CD8-positive, alpha-beta memory T cell (primary cell): ENCODE measurements at places on chromosomes 11 and 22.

DNA sequence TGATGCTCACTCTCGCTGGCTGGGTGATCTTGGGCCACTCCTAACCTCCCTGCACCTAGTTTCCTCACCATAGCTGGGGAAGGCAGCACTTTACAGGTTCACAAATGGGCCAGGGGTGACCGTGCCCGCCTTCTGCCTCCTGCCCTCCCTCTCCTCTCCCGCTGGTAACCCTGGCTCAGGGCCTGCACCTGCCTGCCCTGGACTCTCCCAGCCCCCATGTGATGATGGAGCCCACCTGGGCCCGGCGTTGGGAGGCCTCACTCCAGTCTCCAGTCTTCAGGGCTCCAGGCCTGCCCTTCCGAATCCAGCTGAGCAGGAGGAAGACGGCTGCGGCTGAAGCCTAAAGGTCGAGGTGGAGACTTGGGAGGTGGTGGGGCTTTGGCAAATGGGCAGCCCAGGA is 152.9 kb downstream of the CACNA1I start:
- DNase-seq: no peak

GRCh38 chr11:5043380-5043779 is 2.9 kb upstream of the OR52J3 start:
- no peak for DNase-seq

- no peak for DNase-seq
Observed at GRCh38 chr11:27976262-27976661, 131.7 kb downstream of the KIF18A start.

- DNase-seq: no peak
Observed at GRCh38 chr11:94588366-94588942, 21.3 kb downstream of the PIWIL4 start.

DNA sequence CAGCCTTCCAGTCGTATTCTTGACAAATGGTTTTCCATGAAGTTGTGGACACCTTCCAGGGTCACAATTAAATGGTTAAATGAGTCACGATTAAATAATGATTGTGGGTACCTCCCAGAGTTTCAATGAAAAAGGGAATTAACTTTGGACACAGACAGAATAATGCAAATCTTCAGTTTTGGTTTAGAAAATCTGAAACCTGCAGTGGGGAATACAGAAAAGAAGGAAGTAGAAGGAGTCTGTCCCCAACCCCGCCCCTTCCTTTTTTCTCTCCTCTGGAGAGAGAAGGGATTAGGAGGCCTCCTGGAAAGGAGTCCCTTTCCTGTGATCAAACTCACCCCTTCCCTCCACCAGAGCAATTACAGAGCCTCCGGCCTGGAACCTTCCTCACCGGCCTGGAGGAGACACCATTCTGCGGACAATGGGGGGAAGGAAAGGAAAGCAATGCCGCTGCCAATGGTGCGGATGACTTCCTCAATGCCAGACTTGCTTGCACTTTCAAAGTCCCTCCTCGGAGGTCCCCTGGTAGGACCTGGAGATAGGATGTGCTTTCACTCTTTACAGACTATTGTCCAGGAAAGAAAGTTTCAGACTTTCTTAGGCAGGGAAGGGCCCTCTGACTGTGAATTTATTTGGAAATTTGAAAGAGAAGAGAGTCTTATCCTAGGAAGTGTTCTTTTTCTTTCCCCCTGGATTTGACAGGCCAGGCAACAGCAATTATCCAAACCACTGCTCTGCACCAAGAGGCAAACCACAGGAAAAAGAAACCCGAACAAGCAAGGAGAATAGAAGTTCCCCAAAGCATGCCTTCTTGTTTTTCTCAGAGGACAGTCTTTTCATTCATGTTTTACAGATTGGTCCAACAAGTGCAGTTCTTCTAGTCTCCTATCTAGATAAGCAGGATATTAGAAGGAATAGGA is 86.8 kb downstream of the PTPRJ start:
- no peak for DNase-seq

- peak; percentile 67 for DNase-seq
Observed at GRCh38 chr11:118227865-118228785, 3.3 kb upstream of the JAML start.

GRCh38 chr11:128282053-128282452 is 305.3 kb downstream of the ETS1 start:
- no peak for DNase-seq

DNA sequence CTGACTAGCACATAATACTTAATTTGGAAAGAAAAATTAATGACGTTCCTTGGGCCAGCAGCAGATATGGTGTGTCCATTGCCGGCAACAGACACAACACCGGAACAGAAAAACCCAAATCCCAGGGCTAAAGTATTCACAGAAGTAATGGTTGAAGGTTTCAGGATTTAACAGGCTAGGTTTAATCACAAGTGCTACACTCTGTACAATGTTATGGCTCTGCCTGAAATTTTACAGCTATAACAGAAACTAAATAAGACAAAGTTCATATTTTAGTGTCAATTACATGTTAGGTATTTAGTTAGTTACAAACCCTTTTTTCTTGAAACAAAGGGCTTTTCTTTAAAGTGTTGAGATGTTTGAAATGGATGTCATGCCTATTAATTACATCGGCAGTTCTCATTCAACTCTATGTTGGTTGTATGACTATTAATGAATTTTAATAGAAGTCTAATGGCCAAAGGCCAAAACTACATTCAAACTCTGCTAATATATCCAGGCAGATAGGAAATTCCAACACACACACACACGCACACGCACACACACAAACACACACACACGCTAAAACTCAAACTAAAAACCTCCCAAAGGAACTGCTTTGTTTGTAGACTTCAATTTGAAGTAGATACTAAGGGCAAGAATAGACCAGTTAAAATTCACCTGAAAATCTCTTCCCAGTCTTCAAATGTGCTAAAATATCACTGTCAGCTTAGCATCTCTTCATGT is 27.8 kb upstream of the CLNS1A start:
- no peak for DNase-seq

DNA sequence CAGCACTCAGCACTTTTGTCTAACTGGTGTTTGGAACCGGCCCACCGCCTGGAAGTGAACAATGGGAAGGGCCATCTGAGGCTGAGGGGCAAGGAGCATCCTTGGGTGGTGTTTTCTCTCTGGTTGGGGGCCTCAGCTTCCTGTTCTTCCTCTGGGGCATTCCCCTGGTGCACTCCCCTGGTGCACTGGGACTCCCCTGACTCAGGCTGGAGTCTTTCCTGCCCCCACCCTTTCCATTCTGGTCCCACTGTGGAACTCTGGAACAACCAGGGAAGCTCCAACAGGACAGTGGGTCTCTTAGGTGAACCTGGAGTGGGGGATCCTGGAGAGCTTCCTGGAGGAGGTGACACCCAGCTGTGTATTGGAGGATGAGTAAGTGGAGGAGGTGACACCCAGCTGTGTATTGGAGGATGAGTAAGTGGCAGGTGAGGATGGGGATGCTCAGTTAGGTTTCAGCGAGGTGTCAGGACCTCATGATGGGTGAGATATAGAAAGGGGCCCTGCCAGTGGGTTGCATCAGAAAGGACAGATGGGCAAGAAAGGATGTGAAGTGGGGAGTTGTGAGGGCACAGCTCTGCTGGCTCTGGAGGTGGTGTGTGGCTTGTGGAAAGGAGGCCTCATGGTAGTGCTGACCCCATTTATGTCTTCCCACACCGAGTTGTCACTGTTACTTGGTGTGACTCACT is 132.1 kb downstream of the OSBP2 start:
- no peak for DNase-seq

GRCh38 chr22:48238284-48238915 is 1476.0 kb downstream of the TBC1D22A start:
- DNase-seq: no peak

DNA sequence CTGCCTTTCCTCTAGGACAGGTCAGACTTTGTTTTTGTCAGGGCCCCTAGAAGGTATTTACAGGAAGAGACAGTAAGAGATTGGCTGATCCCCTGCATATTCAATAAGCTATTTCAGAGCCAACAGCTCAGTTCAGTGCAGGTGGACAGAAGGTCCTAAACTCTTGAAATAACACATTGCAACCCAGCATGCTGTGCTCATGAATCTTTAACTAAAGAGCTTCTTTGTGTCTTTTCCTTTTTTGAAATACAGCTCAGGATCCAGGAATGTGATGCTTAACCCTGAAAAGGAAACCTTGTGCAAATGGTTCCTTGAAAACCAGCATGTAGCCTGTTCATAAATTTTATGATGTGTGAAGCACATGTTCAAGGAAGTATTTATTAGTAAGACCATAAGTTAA is 43.9 kb downstream of the BBOX1 start:
- DNase-seq: no peak

GRCh38 chr11:70358753-70359152 is 39.6 kb upstream of the CTTN start:
- no peak for DNase-seq

- no peak for DNase-seq
Observed at GRCh38 chr11:59291228-59291627, 67.5 kb upstream of the OR5AN1 start.

DNA sequence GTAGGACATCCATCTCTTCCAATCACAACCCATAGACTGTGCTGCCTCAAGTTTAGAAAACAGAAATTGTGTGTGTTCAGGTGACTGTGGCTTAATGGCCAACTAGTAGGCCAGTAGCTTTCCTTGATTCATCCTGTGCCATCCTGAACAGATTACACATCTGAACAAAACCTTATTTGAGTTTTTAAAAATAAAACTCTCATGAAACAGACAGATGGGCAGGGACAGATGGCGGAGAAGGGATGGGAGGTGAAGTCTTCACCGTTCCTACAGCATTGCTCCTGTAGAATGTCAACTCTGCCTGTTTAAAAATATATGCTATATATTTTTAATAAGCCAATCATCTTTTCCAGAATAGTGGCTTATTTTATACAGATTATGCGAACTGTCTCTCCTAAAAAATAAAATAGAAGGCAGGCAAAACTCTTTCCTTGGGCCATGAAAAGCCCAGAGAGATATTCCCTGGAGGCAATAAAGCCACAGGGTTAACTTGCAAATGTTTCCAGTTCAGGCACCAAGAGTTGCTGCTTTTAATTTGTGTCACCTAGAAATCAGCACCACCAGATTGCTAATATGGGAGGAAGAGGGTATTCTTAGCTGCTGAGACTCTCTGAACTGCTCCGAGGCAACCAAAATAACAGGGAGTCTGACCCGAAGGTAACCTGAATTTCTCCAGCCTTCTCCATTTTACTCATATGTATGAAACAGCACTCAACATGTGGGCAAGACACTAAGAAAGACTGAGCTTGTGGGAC is 861.2 kb downstream of the OPCML start:
- DNase-seq: no peak

DNA sequence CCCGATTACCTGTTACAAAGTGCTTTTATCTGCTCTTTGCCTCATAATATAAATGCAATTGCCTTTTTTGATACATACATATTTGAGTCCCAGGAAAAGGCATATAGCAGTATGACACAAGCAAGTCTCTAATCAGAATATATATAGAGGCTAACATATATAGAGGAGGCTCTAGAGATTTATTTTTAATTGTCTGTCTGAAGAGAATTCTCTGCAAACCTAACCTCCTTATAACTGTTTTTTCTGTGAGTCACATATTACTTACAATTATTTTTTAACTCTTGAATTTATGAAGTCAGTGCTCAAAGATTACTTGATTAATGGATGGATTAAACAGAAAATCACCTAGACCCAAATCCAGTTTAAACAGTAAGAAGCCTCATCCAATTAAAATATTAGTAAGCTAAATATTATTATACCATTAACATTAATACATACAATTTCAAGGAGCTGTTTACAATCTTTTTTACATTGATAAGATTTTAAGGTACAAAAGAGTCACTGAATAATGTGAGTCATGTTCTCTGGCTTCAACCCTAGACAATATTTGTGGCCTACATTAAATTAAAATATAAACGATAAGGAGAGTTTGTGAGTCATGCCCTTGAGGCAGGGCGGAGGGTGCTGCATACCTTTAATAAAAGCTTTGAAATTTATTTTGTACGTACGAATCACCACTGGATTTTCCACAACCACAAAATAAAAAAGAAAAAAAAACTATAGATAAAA is 19.2 kb upstream of the MMP13 start:
- DNase-seq: no peak

DNA sequence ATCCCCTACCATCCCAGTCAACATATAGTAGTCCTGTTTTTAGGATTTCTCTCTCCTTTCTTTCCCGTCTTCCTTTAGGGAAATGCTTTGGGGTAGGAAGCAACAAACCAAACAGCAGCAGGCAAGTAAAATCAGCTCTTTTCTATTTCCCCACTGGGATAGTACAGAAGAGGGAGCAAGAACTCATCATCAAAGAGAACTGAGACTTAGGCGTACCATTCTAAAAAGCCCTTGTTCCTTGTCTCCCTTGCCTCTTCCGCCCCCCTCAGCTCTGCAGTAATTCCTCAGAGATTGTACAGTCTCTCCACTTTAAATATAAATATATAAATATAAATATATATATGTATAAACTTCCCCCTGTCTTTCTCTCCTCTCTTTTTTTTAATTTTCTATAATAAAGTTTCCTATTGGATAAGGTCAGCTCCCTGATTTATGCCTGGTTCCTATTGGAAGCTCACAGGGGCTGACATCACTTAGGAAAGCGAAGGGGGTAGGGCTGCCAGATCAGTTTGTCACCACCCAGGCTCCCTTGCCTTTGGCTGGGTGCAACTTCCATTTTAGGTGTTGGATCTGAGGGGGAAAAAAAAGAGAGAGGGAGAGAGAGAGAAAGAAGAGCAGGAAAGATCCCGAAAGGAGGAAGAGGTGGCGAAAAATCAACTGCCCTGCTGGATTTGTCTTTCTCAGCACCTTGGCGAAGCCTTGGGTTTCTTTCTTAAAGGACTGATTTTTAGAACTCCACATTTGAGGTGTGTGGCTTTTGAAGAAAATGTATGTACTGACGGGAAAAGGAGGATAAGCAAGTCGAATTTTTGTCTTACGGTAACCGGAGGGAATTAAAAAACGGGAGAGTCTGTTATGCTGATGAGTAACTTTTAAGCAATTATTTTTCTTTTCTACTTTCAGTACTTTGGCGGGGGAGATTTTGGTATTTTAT is at the start of gene CTNND1:
Gene CTNND1, plus strand, starts transcription at position 502 of the 934 bp plus-strand sequence. CDS start 29,677 bp downstream, outside the sequence.
- no peak for DNase-seq

- DNase-seq: no peak
Observed at GRCh38 chr11:124627546-124627945, 4.9 kb downstream of the TBRG1 start.

DNA sequence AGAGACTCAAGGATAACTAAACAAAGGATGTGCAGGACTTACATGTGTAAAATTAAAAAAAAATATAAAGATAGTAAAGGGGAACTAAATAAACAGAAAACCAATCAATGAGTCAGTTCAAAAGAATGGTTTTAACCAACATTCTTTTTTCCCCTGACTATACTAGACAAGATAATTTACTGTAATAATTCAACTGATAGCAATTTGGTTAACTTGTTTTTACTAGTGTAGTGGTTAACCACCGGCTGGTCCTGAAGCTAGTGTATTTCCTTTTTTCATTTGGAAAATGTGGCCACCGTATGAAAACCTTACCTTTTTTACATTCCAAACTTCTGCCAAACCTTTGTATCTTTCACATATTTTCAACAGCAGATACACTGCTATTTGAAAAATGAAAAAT is 123.1 kb downstream of the ARHGAP42 start:
- no peak for DNase-seq

DNA sequence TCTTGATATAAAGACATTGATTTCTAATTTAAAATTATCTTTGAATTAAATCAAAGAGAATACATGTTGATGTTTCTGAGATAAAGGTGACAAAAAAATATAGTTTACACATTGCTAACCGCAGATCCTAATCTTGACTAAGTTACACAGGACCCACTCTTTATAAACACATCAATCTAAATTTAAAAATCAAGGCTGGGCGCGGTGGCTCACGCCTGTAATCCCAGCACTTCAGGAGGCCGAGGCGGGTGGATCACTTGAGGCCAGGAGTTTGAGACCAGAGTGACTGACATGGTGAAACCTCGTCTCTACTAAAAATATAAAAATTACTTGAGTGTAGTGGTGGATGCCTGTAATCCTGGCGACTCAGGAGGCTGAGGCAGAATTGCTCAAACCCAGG is 1.9 kb downstream of the ARFGAP3 start:
- DNase-seq: no peak
